ENCODE measurements at places on chromosomes 4 and X.

- DNase-seq = no peak
Measured at GRCh38 chr4:152081024-152081423, 320.2 kb upstream of the GATB start.

- no peak for DNase-seq
Measured at GRCh38 chrX:9494771-9495170, 29.9 kb downstream of the TBL1X start.

DNA sequence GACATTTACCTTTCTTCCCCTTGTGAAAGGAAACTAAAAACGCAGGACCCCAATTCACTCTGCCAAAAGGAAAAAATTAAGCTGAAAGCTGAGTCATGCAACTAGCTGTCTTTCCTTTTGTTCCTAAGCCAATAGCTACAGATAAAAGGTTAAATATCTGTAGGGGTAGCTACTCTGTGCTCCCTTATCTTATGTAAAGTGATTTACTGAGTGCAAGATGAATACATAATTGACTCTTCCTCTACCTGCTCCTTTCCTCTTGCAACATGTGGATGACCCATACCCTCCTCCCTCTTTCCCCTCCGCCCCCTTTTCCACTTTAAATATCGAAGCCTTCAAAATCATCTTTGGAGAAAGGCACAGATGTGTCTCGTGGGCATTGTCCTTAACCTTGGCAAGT lies 68.0 kb upstream of the ZNF157 start:
- no peak for DNase-seq

- DNase-seq = no peak
Measured at GRCh38 chr4:105158837-105159236, 12.2 kb downstream of the TET2 start.

DNA sequence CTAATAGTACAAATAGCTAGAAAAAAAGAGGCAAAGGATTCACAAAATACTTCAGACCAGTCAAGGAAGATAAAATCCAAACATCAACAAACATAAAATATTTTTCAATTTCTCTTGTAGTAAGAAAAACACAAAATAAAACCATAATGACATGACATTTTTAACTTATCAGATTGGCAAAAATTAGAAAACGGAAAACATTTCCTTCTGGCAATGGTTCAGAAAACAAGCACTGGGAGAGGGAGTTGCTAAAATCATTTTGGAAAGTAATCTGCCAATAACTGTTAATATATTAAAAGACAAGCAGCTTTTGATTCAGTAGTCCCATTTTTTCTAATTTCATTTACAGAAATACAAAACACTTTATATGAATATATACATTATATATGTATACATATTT lies 26.1 kb downstream of the TKTL2 start:
- DNase-seq = no peak

GRCh38 chr4:65450899-65451298 lies 219.4 kb downstream of the EPHA5 start:
- no peak for DNase-seq

DNA sequence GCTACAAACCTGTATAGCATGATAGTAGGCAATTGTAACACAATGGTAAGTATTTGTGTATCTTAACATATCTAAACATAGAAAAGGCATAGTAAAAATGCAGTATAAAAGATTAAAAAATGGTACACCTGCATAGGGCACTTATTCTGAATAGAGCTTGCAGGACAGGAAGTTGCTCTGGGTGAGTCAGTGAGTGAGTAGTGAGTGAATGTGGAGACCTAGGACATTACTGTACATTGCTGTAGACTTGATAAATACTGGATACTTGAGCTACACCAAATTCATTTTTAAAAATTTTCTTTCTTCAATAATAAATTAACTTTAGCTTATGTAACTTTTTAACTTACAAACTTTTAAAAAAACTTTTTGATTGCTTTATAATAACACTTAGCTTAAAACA lies 68.2 kb upstream of the MAML3 start:
- no peak for DNase-seq

DNA sequence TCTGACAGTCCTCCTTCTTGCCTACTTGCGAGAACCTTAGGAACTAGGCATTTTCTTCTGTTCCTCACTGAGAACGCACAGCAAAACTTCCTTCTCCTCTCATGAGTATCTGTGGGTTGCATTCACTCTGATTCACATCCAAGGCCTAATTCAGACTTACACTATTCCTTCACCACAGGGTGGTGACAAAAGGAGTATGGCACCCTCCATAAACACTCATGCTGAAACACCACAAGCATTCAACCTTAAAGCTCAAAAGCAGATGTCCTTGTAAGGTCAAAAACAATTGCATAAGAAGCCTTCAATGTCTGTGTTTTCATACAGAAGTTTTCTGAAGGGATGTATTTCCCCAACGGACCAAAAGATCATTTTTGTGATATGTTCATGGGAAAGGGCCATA lies 147.3 kb downstream of the CORIN start:
- DNase-seq = no peak

GRCh38 chrX:119236623-119237561 lies 807 bp downstream of the PGRMC1 start:
- DNase-seq = no peak

DNA sequence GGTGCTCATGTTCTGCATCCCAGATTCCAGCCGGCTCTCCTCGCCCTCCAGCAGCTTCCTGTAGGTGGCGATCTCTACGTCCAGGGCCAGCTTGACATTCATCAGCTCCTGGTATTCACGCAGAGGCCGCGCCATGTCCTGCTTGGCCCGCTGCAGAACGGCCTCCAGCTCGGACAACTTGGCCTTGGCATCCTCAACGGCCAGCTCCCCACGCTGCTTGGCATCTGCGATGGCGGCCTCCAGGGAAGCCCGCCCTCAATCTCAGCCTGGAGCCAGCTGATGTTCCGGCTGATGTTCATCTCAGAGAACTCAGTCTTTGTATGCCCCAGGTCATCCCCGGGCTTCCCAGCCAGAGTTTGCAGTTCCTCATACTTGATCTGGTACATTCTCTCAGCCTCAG lies 431.8 kb upstream of the DIPK2B start:
- DNase-seq = no peak

DNA sequence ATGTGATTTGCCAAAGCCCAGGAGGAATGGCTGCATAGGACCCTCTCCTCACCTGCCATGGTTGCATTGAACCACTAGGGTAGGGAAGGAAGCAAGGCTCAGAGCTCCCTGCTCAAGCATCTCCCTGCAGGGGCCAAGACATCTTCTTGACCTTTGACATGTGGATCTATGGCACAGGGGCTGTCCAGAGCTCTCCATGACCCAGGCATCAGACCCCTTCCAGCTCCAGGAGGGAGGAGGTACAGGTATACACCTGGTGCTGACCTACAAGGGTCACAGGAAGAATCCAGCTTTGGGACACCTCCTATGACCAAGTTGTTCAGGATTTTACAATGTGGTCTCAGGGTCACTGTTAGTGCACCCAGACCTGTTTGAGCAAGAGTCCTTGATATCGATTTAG lies 23.2 kb upstream of the ASMTL start:
- DNase-seq = no peak

DNA sequence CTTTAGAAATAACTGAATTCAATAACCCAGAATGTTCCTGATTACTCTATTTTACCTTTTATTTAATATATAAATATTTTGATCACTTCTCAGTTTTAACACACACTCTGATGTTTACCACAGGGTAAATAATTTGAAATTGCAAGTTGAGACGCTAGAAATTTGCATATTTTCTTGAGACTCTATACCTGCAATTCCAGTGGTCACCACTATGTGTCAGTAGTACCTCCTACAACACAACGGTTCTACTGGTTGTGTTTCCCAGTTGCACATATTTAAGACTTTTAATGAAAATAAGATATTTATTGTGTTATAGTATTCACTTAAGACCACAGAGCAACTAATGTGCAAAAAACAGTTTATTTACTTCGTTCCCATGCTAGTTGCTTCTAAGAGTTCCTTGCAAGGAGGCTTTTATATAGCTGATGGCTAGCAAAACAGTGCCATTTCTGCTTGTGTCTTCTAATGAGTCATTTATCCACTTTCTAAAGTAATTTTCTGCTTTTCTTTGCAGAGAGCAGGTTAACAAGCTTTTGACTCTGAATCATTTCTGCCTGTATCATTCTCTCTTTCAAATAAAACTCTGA lies 98.9 kb upstream of the PDLIM3 start:
- no peak for DNase-seq

DNA sequence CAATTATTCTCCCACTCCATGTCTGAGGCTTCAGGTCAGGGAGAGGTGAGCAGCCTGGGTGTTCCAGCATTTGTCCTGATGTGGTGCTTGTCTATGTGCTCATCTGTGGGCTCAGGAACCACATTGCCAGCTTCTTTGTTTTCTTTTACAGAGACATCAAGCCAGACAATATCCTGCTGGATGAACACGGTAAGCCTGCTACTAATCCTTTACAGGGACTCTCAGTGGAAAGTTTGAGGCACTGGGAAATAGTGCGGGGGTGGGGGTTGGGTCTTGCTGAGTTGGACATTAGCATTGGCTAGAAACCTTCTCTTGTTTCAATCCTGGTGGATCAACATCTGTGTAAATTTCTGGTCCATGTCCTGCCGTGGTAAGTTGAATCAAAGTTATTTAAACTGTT lies 310.3 kb downstream of the EVC2 start:
- DNase-seq = no peak

GRCh38 chr4:52192721-52193135 lies 141.6 kb downstream of the SPATA18 start:
- DNase-seq = no peak

GRCh38 chr4:120691106-120691505 lies 231.4 kb downstream of the PRDM5 start:
- no peak for DNase-seq

DNA sequence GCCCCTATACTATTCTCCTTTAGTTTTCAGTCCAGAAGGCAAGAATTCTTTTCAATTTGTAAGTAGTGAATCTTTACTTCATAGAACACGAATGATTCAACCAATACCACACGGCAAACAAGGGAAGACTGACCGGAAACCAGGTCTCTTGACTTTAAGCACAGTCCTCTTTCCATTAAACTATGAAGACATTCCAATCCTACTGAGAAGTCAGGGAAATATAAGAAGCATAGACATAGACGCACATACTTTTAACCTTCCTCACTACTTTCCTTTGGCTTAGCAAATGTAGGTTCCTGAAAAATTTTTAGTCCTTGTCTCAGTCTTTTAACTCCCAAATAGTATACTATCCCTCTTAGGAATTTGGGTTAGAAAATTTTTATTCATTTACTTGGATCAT lies 9.1 kb downstream of the CHRDL1 start:
- DNase-seq = no peak

GRCh38 chrX:110437686-110438085 lies 79.0 kb downstream of the RTL9 start:
- no peak for DNase-seq

DNA sequence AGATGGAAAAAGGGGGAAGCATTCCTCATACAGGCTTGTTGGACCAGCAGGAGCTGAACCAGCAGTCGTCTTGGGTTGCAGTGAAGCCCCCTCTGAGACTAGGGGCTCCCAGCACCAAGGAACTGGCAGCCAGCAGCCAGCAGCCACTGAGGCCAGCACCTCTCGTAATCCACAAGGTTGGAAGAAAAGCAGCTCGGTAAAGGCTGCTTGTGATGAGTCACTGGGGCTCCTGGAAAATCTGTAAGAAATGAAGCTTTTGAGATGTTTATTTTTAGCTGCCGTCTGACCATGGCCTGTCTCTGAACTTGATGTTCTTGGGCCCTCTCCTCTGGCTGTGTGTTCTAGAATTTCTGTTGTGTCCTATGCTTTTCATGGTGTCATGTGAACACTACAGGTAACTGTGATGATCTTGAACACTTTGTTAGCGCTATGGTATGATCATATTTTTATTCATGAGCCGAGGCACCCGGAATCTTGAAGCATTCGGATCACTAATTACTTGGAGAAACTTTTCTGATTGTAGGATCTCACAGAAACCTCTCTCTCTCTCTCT lies 18.6 kb downstream of the CLCN4 start:
- DNase-seq = no peak

GRCh38 chrX:24506082-24506481 lies 41.0 kb downstream of the PDK3 start:
- no peak for DNase-seq

- DNase-seq = no peak
Measured at GRCh38 chr4:166169111-166169510, 296.1 kb downstream of the TLL1 start.

GRCh38 chrX:15438332-15438731 lies 54.1 kb upstream of the VEGFD start:
- no peak for DNase-seq

DNA sequence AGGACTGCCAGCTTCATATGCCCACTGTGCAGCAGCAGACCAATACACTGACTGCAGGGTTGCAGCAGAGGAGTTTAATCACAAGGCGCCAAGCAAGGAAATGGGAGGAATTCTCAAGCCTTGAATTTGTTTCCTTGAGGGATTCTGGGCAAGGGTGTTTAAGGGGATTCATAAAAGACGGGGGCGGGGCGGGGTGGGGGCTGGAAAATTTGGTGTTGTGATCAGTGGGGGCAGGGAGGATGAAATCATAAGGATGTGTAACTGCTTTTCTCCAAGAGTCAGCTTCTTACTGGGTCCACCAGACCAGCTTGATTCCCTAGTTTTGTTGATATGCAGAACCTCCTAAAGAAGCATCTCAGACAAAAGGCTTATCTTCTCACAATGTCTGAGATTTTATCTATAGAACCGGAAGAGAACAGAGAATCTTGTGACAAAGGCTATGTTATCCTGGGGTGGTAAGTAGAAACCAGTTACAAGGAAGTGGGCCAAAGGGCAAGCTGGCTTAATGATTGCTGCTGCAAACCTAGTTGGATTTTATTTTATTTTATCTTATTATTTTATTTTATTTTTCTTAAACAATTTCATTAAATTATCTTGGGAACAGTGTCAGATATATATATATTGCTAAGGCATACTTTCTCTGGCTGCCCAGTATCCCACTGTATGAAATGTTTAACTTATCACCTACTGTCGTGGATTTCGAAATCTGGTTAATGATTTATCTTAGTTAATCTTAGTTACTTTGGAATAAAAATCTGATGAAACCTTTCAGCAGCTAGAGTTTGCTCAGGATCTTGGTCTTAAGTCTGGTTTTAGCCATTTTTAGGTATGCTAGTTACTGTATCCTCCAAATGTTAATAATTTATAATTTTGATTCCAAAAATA lies 276.4 kb downstream of the RPA4 start:
- DNase-seq = no peak

DNA sequence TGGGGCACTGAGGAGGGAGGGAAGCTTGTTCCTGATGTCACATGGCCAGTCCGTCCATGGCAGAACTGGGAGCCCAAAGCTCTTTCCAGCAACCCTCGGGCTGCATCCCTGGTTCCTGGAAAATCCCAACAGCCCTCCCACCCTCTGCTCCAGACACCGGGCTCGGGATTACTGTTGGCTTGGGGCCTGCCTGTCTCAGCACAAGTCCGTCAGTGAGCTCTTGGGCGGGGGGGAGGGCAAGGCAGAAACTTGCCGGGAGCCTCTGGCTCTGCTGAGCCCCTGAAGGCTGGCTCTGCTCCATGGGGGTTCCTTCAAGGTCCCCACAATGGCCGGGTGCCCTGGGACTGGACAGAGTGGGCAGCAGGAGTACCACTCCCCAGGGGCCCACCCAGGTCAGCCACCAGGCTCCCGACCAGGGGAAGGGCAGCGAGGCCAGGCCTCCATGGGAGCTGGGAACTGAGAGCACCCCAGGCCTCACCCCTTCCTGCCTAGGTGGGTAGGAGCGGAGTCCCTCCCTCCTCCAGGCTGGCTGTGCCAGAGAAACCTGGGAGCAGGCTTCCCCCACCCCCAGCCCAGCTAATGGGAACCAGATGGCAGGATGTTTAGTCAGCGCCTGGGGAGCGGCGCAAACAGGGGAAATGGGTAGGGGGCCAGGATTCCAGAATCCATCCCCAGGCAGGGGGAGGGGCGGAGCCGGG lies 6.4 kb upstream of the HAUS7 start:
- DNase-seq = no peak

- DNase-seq = no peak
Measured at GRCh38 chr4:169810325-169811323, 52.9 kb upstream of the HPF1 start.

Data from activated gamma-delta T cell treated with anti-CD3 and anti-CD28 coated beads, Interleukin-2, amount 50 U/mL, for 16 hours (primary cell).